ENCODE measurements at places on chromosomes 7 and 10. TPM values are rescaled to one million over a fixed set of nuclear protein-coding genes. Genes with fewer than 3 reads are reported as not detected.

- DNase-seq = no peak
These were observed 175.7 kb upstream of the SLC25A13 start for GRCh38 chr7:96497567-96497966.

GRCh38 chr10:101602761-101603398 is 14.8 kb downstream of the DPCD start:
- no peak for DNase-seq

GRCh38 chr10:119253433-119254174 is 46.2 kb downstream of the GRK5 start:
- no peak for DNase-seq

- DNase-seq = no peak
These were observed 534.2 kb upstream of the ZWINT start for GRCh38 chr10:56895306-56895705.

CH25H gene
- total RNA-seq = 1.1 TPM

- no peak for DNase-seq
These were observed 33.7 kb upstream of the CREB5 start for GRCh38 chr7:28378574-28379149.

- no peak for DNase-seq
These were observed 39.4 kb upstream of the CXCL12 start for GRCh38 chr10:44424298-44424697.

DNA sequence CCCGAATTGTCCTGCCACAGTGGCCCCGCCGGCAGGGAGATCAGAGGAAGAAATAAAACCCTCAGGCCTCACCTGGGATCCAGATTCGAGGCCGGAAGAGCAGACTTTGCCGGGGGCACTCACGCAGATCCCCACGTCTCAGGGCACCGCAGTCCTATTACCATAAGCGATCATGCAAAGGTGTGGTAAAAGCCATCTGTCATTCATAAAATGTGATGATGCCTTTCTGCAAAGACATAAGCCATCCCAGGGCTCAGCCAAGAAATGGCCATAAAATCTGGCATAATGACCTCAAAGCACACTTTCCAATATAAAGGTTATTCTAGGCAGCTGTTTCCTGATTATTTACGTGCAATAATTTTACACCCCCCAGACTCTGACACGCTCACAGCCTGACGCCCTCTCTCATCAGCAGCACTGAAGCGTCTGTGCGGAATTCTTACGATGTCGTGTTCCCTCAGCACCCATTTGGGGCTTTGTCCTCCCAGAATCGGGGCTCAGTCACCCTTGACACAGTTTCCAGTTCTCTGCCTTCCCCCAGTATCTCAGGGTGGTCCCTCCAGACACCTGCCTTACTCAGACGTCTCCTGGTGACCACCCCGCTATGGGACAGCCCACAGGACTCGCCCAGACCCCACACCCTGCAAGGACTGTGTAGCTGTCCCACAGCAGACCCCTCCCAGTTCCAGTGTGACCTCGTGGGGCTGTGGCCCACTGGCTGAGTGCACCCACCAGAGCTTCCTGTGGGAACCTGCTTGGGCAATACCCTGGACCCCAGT is 74.3 kb upstream of the FAM20C start:
- DNase-seq = no peak

DNA sequence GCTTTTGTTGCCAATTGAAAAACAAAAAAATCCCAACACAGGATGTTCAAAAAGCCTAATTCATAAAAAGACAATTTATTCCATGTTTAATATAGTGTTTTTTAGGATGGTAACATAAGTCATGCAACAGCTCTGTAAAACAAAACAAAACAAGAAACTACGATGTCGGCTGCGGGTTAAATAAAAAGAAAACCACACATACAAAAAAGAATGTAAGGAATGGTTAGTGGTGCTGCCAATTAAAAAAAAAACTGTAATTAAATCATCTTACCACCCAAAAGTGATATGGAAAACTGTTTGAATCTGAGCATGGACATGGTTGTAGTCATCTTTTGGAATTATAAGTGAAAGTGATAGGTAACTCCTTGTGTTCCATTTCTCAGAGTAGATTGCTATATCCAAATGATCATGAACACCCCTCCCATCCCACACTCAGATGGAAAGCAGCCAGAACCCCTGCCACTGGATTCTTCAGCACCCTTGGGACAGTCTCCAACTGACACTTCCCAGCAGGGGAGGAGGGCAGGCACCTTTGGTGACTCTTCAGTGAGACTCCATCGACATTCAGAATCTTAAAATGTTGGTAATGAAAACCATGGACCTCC is 14.3 kb upstream of the DAGLB start:
- DNase-seq = no peak

CALHM3 gene
- total RNA-seq = not detected

DNA sequence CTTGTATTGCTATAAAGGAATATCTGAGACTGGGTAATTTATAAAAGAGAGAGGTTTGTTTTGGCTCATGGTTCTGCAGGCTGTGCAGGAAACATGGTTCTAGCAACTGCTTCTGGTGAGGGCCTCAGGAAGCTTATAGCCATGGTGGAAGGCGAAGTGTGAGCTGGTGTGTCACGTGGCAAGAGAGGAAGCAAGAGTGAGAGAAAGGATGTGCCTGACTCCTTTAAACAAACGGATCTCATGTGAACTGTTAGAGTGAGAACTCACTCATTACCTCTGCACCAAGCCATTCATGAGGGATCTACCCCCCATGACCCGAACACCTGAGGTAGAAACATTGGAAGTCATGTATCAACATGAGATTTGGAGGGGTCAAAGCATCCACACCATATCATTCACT is 7.7 kb upstream of the ITPRIP start:
- no peak for DNase-seq

DNA sequence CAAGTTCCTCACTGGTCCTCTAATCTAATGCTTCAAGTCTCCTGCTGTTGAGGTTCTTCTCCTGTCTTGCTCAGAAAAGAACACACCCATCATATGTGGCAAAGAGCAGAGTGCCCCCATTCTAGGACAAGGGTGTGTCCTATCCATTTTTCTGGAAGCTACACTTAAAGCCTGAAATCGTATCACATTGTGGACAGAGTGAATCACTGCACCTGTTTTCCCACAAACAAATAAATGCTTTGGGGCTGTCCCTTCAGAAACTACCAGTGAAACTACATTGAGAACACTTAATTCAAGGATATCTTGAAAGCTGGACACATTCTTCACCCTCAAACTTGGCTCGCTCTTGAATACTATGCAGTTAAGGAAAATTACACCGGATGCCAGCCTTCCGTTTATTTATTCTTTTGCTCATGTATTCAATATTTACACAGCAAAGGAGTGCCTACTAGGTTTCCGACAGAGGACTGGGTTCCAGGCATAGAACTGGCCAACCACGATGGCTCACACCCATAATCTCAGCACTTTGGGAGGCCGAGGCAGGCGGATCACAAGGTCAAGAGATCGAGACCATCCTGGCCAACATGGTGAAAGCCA is 473.0 kb downstream of the GALNT17 start:
- DNase-seq = no peak

DNA sequence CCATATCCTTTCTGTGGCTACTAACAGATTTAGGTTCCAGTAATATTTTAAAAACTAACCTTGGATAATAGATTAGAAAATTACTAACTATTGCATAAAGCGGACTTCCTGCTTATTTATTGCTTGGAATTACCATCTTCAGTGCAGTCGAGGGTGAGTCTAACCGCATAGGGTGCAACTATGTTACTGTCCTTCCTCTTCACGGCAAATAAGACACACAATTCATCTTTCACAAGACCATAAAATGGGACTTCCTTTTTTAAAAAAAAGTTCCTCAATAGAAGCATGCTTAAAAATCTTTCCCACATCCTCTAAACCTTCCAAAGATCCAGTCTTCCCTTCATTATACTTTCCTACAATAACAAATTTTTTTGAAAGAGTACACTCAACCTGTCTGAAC is 2.1 kb downstream of the SLC25A40 start:
- DNase-seq = no peak

CDC14C gene
- total RNA-seq = not detected

- DNase-seq = no peak
These were observed 81.7 kb downstream of the STK31 start for GRCh38 chr7:23791721-23792120.

GRCh38 chr7:94228223-94228622 is 166.5 kb upstream of the COL1A2 start:
- no peak for DNase-seq

DNA sequence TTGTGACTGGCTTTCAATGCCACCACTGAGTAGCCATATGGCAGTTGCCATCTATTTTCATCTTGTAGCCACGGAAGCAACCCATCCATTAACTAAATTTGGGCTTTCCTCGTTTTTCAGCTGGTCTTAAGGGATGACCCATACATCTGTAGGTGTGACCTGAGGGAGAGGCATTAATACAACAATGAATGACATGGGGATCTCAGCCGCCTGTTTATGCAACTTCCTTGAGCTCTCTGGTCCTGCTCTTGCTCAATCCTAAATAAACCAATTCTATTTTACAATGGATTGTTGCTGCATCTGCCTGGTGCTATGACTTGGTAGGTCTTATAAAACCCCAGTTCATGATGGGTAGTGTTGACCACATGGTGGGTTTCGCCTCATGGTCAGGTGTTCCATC is 21.9 kb upstream of the ADAM22 start:
- no peak for DNase-seq

DNA sequence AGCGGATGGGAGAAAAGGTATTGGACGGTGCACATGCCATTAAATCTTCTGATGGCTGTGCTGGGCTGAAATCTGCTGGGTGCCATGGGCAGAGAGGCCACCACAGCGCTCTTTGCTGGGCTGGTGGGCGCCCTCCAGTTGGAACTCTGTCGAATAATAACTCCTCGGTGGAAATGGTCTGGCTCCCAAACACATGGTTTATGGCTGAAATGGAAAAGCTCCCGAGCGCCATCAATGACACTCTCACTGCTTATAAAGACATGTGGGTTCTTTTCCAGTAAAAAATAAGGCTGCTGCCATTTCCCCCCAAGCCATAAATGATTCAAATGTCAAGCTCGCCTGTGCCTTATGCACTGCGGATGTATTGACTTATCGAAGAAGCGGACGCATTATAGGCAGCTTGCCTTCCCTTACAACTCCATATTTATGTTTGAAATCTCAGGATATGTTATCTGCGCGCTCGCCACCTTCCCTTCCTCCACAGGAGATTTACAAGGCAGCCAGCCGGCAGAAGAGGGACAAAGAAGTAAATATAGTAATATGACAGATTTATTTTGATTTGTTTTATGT is 239.0 kb upstream of the MKI67 start:
- DNase-seq = no peak

- no peak for DNase-seq
These were observed 550.3 kb downstream of the GRM8 start for GRCh38 chr7:126702242-126703016.

DNA sequence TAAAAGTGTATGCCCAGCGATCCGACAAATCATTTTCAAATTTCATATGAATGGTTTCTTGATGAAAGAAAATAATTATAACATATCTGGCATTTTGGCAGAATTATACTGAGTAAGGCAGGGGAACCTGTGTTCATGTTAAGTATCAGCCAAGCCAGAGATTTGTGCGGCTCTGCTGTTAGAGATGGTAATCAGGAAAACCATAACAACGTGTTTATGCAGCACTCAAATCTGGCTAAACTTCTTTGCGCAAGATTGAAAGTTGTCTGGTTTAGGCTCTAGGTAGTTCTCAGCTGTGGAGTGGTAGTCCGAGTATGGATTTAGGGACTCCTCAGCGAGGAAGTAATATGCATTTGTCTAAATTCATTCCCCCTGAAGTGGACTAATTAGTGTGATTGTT is 8.9 kb upstream of the CTBP2 start:
- DNase-seq = no peak

DNA sequence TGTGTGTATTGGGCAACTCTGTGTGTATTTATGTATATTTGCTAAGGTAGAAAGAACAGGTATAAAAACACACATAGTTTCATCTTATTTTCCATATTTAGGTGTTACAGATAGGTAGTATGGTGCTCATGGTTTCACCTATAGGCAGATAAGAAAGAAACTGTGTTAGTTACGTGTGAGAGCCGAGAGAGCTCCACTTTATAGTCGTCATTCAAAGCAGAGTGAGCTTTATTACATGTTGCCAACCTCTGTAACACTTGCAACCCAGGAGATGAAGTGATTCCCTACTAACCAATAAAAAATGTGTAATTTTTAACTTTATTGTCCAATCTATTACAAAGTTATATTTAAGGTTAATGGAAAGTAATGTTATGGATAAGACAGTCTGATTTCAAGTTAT is 121.3 kb downstream of the AGMO start:
- no peak for DNase-seq

DTX2 gene
- 7.8 TPM for total RNA-seq

DNA sequence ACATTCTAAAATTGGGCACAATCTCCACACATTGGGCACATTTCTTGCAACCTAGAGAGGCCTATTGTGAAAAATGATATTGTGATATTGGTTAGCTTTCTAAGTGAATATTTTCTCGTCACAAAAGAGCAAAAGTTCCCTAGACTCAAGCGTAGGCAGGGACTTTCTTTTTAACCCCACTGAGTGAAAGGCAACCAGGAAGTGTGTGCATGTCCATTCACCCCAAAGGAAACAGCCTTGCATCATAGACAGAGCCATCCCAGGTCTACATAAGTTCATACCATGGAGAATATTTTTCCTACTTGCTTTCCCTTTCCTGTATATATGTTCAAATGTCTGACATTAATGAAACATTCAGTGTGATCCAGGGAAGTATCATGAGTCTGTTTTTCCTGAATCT is 84.2 kb upstream of the AGBL3 start:
- DNase-seq = no peak

DNA sequence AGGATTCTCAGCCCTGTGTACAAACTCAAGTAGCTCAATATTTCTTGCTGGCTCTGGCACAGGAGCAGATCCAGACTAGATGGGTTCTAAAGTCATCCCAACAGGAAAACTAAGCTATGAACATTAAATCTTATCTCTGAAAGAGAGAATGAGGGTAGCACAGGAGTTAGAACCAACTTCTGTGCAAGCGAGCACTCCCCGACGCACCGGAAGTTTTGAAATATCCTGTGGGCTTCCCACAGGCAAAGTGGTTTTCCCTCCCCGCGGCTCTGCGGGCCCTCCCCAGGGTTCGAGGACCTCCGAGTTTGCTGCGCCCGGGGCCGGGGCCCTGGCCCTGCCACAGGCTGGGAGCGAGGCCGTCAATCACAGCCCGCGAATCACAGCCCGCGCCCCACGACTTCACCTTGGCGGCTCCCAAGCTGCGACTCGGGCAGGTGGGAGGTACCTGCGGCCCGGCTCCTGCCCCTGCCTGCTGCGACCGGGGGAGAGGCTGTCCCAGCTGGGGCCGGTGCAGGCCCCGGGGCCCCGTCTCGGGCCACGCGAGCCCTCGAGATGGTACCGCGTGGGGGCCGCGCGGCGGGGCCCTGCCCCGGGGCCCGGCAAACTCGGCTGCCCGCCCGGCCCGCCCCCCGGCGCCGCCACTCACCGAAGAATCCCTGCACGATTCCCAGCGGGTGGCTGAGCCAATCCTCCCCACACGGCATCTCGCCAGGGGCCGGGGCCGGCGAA is 598 bp downstream of the MCMBP start:
- no peak for DNase-seq

DNA sequence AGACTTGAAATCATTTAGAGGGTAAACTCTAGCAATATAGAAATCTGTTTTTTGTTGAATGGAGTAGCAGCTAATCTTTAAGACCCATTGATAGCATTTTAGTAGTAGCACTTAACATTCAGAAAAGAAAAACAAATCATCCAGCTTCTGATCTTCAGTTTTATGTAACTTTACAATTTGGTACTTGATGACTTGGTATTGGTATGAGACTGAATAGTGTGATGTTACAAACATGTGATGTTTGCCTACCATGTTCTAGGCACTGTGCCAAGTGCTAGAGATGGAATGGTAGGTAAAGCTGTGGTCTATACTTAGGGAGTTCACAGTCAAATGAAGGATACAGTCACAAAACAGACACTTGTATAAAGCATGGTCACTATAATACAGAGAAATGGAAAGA is 21.3 kb downstream of the ZEB1 start:
- DNase-seq = no peak

PKD2L1 gene
- total RNA-seq = not detected
